Neural crest cell (in vitro differentiated cells): ENCODE measurements at places on chromosomes 6 and 20. TPM values are rescaled to one million over a fixed set of nuclear protein-coding genes. Genes with fewer than 3 reads are reported as not detected.

- DNase-seq = no peak
Measured at GRCh38 chr6:99579781-99580180, 11.3 kb upstream of the CCNC start.

- no peak for DNase-seq
Measured at GRCh38 chr6:124368131-124368530, 564.5 kb downstream of the NKAIN2 start.

DNA sequence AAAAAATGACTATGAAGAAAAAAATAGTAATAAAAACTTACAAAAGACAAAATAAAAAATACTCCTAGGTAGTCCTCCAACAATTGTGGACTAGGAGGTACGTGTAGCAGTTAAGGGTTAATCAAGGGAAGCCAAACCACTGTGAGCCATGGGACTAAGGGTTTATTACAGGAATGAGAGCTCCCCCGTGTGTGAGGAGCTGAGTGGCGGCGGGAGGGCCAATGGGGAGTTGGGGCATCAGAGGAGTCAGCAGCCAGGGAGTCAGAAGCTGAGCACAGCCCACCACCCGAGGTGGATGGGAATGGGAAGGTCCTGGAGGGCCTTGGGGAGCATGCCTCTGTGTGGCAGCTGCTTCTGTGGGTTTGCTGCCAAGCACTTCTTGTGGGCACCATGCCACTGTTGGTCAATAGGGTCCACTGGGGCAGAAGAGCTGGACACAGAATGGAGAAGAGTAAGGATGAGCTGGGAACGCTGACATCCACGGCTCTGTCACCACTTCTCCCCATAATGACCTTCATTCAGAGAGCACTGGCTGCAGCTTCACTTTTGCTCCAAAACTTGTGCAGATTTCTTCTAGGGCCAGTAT lies 373.3 kb downstream of the CDKAL1 start:
- DNase-seq = no peak

DNA sequence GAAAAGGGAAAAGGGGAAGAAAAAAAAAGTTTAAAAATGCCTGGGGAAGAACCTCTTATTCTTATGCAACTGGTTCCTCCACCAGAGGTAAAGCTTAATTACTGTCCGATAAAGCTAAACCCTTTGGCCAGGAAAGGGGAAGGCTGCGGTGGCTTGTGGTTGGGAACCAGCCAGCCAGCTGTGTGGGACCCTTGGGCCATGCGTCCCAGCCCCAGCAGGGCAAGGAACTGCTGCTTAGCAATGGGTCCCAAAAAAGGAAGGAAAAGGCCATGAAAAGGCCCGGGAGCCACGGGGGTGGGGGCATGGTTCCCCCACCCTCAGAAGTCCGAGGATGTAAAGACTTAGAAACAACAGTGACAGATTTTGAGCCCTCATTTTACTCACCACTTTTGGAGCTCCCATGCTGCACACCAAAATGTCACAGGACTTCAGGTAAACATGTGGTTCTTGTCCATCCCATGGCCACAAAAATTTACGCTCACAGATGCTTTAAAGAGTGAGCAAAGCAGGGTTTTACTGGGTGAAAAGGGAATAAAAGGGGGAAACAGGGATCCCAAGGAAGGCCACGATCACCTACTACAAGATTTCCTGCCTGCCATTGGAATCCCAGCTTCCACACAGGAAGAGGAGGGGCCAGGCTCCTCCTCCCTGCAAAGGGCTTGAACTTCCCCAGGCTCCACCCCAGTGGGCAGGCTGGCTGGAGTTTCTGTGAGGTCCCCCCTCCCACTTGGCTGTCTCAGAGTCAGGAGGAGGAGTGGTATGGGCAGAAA lies 1234.7 kb upstream of the GJE1 start:
- DNase-seq = no peak

DNA sequence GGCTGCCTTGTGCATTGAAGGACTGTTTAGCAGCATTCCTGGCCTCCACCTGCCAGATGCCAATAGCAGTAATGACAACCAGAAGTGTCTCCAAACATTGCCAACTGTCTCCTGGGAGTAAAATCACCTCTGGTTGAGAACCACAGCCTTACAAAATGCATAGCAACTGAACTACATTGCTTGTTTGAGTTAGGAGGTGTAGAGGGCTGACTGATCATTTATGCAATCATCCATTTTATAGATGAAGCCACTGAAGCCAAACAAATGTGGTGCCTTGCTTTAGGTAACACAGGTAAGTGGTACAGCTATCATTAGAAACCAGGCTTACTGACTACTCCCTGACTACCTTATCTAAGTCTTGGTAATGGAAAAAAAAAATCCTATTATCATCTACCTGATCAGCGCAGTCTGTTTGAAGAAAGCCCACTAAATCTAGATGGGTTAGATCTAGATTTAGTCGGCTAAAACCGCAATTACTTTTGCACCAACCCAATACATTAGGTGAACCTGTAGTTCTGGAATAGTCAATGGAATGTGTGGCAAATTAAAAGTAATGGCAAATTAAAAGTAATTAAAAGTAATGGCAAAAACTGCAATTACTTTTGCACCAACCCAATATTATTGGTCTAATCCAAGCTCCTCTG lies 47.7 kb upstream of the F13A1 start:
- no peak for DNase-seq

GRCh38 chr20:10467681-10468339 lies 32.7 kb downstream of the SLX4IP start:
- no peak for DNase-seq

DNA sequence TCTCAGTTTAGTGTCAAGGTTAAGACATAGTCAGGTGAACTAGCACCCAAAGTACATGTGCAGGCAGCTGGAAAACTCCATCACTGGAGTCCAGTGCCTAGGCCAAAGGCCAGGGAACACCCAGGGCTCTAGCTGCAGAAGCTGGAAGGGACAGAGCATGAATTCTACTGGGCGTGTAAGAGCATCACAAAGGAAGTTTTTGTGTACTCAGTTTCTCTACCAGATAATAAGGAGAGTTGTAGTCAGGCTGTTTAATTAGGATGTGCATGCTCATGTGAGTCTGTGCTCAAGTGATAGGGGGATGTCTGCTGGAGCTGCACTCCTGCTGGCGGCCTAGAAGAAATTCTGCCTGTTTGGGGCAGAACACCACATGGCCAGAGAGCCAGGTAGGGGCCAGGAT lies 8.1 kb downstream of the L3MBTL1 start:
- DNase-seq = no peak

C20orf202 gene
- 0.18 and 0.23 TPM in 2 replicates for total RNA-seq

C6orf15 gene
- total RNA-seq = not detected in 2 replicates

DNA sequence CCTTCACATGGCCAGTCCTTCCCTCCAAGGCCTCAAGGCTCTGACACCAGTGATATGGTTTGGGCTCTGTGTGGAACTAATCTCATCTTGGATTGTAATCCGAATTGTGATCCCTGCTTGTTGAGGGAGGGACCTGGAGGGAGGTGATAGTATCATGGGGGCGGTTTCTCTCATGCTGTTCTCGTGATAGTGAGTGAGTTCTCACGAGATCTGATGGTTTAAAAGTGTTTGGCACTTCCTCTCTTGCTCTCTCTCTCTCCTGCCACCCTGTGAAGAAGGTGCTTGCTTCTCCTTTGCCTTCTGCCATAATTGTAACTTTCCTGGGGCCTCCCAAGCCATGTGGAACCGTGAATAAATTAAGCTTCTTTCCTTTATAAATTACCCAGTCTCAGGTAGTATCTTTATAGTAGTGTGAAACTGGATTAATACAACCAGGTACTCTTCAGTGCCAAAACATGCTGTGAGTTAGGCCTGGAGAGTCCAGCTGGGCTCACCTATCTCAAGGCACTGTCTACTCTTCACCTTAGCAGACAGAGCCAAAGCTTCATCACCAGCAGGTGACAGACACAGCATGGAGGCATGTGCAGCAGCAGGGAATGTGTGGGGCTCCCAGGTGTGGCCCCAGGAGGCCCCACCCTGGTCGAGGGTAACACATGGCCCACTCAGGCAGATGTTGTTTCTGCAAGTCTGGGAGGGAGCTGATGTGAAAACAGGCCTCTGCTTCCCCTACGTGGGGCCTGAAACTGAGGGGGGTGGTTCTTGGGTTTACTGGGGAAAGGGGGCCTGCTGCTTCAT lies 97.5 kb upstream of the CDYL start:
- no peak for DNase-seq

DNA sequence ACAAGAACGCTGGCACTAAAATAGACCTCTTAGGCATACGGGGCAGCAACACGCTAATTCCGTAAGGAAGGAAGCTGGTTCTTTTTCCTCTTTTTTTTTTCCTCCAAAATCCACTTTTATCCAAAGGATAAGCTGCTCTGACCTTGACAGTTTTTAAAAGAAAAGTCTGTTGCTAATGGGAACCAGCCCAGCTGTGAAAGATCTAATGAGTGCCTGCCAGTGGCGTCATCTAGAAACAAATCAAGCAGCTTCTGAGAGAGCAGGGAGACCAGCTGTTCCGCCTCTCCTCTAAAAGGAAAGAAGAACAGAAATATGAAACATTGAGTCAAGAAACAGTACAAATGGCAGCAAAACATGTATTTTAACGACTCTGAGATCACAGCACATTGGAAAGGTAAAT lies 78.6 kb downstream of the FAXC start:
- DNase-seq = no peak

FBXL4 gene
- 9.5 and 10.2 TPM in 2 replicates for total RNA-seq

GRCh38 chr6:87705070-87705691 lies 3.1 kb upstream of the AKIRIN2 start:
- no peak for DNase-seq

PRL gene
- not detected in 2 replicates for total RNA-seq
